ENCODE measurements at places on chromosomes 6 and 20.

GRCh38 chr6:12635813-12636212 lies 80.8 kb upstream of the PHACTR1 start:
- DNase-seq = no peak

- no peak for DNase-seq
These were observed 677.2 kb upstream of the SLC35B3 start for GRCh38 chr6:9112544-9112943.

- DNase-seq = no peak
These were observed 869 bp upstream of the CST5 start for GRCh38 chr20:23880417-23880816.

GRCh38 chr6:86706449-86706848 lies 230.9 kb upstream of the HTR1E start:
- no peak for DNase-seq

DNA sequence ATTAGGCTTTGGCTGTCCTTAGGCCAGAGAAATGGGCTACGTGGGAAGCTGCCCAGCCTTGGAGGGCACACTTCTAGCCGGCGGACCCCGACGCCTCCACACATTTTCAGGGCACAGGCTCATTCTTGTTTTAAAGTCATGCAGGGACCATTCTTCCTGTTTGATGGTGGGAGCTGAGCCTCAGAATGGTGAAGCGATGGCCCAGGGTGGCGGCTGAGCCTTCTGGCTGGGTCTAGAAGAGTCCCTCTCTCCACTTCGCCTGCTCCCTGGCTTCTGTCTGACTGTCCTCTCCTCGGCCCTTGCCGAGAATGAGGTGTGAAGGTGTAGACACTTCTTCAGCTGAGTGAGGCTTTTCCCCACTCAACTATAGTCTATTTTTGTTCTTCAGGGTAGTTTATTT lies 114.4 kb downstream of the SULF2 start:
- DNase-seq = no peak

- no peak for DNase-seq
These were observed 63.5 kb upstream of the SMIM29 start for GRCh38 chr6:34312259-34312658.
